Stimulated activated CD8-positive, alpha-beta memory T cell treated with anti-CD3 and anti-CD28 coated beads, Interleukin-4, amount 100 ng/mL, for 4 hours (primary cell): ENCODE measurements at places on chromosomes 4 and X.

- DNase-seq: no peak
Observed at GRCh38 chr4:55723403-55723802, 87.3 kb upstream of the NMU start.

DNA sequence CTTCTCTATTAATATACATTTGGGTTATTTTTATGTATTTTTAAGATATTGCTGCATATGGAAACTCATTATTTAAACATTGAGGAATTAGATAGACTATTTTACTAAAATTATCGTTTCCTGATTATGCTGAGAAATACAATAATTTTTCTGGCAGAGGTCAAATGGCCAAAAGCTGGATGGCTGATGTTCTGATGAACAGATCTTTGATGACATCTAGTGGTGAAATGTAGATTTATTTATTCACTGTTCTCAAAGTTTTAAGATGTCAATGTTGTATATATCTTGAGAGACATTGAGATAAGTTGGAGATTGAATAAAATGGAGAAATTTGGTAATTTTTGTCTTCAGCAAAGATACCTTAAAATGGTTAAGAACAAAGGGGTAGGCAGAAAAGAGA lies 96.2 kb downstream of the UGT8 start:
- DNase-seq: no peak

DNA sequence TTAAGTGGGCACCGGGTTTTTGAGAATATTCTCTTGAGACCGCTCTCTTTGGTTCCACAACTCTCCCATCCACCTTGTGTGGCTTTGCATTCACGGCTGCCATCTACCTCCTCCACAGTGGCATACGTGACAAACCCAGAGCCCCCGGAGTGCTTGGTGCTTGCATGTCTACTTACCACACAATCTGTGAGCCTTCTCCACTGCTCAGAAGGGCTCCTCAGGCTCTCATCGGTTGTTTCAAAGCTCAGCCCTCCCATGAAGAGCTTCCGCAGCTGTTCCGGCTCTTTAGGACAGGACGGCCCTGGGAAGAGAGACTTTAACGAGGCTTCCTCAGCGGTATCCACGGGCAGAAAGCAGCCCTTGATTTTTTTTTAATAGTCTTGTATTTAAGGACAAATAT lies 167.6 kb upstream of the ANK2 start:
- DNase-seq: no peak

- no peak for DNase-seq
Observed at GRCh38 chr4:74370912-74371311, 6.0 kb downstream of the EREG start.
